ENCODE measurements at places on chromosomes 7 and 10.
A peak's percentile ranks its signal among the peaks of the same experiment; 100 is the strongest.

DNA sequence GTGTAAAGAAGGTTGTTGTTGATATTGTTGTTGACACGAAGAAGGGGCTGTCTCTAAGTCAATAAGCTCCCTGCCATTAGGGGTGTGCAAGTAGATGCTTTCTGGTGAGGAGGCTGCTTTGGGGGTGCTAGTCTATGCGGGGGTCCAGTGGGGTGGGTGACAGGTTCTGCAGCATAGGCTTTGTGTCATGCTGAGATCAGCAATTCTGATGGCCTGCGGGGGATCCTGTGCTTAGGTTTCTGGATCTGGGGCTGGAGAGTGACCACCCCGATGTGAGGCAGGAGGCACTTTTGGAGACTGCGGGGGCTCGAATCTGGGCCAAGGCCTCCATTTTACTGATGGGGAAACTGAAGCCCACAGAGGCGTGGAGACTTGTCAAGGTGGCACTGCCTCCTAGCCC lies 5.1 kb downstream of the AQP1 start:
- DNase-seq, result no peak

GRCh38 chr10:72692994-72693781 lies 1.2 kb downstream of the MCU start:
- peak; percentile 37 for DNase-seq

DNA sequence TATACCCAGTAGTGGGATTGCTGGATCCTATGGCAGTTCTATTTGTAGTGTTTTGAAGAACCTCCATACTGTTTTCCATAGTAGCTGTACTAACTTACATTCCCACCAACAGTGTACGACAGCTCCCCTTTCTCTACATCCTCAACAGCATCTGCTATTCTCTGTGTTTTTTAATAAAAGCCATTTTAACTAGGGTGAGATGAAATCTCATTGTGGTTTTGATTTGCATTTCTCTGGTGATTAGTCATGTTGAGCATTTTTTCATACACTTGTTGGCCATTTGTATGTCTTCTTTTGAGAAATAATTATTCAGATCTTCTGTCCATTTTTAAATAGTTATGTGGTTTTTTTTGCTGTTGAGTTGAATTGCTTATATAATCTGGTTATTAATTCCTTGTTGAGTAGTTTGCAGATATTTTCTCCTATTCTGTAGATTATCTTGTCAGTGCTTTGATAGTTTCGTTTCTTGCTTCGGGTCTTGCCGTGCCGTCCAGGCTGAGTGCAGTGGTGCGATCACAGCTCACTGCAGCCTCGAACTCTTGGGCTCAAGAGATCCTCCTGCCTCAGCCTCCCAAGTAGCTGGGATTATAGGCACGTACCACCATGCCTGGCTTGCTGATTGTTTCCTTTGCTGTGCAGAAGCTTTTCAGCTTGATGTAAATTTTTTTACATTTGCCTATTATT lies 12.0 kb downstream of the MTG1 start:
- no peak for DNase-seq

GRCh38 chr7:35355199-35355598 lies 101.3 kb upstream of the TBX20 start:
- no peak for DNase-seq

- no peak for DNase-seq
Observed at GRCh38 chr10:35035606-35036005, 54.5 kb downstream of the CUL2 start.

All from CD4-positive, alpha-beta T cell treated with Interleukin-21 for 1 hour (primary cell).